ENCODE measurements at places on chromosomes 3 and 15. TPM values are rescaled to one million over a fixed set of nuclear protein-coding genes. Genes with fewer than 3 reads are reported as not detected.
A peak's percentile ranks its signal among the peaks of the same experiment; 100 is the strongest.

DNA sequence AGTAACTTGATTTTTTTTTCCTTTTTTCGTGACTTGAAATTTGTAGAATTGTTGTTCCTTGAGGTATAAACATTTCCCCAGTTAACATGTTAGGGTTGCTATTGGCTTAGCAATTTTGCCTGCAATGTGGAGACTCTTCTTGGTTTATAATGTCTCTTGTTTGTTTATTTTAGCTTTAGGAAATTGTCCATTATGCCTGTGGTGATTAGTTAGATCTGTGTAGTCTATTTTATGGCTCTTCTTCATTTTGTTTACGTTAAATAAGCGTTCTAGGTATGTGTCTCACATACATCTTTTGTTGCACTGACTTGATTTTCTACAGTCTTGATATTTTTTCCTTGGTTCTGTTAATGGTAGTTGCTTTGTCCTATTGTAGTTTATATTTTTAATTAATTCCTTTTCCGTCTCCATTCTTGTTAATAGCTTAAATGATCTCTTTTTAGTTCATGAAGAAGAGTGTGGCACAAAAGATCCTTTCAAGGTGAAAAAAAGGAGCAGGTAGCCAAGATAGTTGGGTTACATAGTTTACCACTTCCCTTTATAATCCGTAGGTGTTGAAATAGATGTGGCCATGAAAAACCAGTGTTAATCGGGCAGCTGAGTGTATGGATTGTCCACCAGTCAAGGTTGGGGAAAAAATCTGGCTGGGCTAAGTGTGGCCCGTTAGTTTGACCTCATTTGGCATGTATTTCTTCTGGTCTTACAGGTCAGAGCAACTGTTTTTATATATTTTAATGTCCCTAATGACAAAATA, 12.1 kb downstream of the IQGAP1 start:
- DNase-seq: no peak

The RNU6-1 gene
- polyA plus RNA-seq: not detected

DNA sequence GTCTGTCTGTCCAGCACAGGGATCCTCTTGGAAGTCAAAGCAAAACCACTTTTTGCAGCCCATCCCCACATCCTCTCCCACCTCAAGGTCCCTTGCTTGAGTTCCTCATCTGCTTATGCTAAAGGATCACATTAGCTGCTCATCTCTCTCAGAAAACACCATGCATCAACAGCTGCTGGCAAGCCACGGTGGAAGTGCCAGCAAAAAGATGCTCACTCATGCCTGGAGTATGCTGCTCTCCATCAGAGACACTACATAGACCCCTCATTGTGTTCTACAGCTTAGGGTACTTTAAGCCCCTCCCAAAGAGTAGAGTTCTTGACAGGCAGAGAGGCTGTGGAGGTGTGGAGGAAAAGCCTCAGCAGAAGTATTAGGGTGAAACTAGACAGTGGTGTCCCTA, 94.6 kb upstream of the COL8A1 start:
- DNase-seq: no peak

DNA sequence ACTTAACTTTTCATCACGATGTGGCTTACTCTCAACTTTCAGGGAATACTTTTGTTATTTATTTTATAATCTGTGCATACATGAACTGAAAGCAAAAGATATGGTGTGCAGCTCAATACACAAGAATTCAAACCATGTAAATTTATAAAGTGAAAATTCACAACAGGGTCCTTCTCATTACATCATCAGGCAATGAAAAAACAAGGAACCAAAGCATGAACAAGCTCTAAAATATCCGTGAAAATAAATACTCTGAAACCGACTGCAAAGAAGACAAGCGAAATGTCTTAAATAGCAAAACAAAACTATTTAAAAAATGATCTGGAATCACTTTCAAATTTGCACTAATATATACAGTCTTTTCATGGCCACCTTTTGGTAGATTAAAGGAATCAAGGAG, 28.9 kb downstream of the GNB5 start:
- DNase-seq: peak; percentile 63

The AHSG gene
- polyA plus RNA-seq: not detected

Data from BJ (cell line).